ENCODE measurements at places on chromosomes 16 and 17.

DNA sequence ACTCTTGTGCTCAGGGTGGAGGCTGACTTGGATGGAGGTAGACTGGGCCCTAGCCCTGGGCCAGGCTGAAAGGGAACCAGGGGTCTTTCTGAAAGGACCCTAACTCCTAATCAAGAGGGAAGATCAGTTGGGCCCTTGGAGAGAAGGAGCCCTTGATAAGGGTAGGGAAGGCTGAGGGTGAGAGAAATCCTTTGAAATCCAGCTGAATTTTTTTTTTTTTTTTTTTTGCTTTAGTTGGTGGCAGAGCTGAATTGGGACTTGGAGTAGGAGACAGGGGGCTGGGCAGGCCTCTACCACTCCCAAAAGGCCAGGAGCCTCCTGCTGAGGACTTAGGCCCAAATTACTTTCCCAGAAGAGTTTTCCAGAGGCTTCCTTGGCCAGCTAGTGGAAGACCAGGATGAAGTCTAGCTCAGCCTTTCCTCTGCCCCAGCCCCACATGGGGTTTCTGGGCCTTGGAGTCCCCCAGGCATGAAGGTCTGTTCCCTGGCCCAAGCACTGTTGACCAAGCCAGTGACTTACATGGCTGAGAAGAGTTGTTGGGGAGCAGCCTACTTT, 643 bp upstream of the HOXB3 start:
- DNase-seq = no peak

- no peak for DNase-seq
Measured at GRCh38 chr16:10641953-10642949, 52.5 kb downstream of the TEKT5 start.

GRCh38 chr17:81993729-81994592, 16.5 kb downstream of the ASPSCR1 start:
- no peak for DNase-seq

DNA sequence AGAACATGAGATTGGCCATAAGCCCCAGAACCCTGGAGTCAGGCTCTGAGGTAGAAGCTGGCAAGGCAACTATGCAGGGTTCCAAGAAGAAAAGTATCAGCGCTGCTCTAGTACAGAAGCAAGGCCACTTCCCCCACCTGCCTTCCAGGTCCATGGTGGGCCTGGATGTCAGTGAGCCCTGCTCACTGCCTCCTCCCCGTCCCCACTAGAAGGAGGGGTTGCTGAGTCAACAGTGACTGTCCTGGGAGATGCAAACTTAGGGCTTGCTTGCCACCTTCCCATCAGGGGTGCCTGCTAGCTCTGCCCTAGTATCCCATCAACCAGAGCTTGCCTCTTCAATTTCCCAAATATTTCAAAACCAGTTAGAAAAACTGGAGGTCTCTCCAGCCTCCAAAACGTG, 29.6 kb upstream of the SREBF1 start:
- no peak for DNase-seq

GRCh38 chr16:785563-786535, 2.3 kb downstream of the RPUSD1 start:
- peak; percentile 76 for DNase-seq

GRCh38 chr17:79414793-79415211, 196.0 kb downstream of the RBFOX3 start:
- DNase-seq = no peak

DNA sequence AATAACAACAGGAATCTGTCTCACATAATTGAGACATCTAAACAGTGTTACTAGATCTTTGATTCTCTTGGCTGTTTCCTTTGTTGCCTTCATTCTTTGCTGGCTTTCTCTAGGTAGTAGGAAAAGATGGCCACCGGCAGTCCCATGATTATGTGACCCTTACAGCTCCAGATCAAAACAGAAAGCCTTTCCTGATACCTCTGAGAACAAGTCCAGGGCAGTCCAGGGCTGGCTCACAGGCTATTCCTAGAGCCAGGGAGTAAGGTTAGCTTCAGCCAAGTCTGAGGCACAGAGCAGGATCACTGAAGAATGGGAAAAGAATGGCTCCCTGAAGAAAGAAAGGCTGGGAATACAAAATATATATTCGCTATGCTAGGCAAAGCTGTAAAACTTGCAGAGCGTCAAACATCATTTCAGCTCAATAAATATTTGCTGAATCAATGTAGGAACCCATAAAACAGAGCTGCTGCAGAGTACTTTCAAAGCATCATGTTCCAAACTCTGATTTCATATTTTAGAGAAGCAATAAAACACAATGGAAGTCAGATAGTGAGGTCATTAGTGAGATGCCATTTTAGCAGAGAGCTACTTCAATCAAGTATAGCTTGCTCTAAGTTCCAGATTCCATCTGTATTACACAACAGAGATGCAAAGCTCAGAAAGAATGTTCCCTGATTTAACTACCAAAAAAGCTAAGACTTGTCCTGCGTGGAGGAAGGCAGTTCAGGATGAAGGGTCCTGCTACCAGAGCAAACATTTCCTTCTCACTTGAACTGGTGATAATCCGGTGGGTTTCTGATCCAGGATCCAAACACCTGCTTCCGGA, 23.4 kb downstream of the ADAT1 start:
- DNase-seq = no peak

- no peak for DNase-seq
Measured at GRCh38 chr17:47686276-47686635, 7.7 kb upstream of the TBKBP1 start.

- DNase-seq = no peak
Measured at GRCh38 chr16:79062821-79063220, 537.7 kb downstream of the MAF start.

- no peak for DNase-seq
Measured at GRCh38 chr17:70878879-70879278, 709.5 kb downstream of the KCNJ2 start.

DNA sequence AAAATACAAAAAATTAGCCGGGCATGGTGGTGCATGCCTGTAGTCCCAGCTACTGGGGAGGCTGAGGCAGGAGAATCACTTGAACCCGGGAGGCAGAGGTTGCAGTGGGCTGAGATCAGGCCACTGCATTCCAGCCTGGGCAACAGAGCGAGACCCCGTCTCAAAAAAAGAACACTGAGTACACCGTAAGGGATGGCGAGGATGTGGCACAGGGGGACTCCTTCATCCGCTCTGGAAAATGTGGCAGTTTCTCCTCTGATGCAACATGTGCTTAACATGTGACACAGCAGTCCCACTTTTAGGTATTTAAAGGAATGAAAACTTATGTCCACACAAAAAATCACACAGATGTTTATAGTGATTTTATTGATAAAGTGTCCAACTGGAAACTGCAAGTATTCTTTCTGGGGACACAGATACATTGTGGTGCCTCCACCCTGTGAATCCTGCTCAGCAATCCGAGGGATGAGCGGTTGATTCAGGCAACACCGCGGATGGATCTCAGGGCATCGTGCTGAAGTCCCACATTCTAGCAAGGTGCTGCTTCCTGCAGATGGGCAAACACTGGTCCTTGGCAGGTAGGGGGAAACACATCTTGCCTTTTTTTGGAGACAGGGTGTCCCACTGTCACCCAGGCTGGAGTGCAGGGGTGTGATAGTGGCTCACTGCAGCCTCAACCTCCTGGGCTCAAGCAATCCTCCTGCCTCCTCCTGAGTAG, 3.5 kb upstream of the C16orf95 start:
- no peak for DNase-seq

DNA sequence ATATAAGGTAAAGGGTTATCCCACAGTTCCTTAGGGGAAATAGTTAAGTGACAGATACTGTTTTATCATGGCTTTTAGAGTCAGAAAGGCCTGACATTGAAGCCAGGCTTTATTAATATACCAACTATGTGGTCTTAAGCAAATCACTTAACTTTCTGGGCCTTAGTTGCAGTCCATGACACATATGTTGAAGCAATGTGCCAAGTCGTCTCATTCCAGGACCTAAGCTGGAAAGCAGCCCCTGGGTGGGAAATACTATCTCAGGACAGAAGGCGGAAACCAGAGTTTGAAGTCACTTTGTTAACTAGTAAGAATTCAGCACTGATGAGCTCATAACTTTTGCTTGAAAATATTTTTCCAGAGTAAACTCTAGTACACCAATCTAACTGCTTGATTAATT, 80.0 kb downstream of the USP32 start:
- no peak for DNase-seq

DNA sequence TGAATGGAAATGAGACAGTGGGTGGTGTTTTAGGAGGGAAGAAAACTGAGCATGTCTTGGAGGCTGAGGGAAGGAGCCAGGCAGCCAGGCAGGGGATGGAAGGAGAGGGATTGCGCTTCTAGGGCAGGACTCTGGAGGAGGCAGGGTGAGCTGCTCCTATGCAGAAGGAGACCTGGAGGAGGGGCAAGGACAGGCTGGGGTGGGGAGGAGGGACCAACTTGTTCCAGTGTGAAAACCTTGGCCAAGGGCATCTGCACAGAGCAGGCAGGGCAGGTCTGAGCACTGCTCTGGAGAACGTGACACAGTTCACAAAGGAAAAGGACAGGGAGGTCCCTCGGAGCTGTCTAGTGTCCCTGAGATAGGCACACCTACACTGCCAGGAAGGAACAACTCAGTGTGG, 5.5 kb downstream of the GALK1 start:
- DNase-seq = no peak

DNA sequence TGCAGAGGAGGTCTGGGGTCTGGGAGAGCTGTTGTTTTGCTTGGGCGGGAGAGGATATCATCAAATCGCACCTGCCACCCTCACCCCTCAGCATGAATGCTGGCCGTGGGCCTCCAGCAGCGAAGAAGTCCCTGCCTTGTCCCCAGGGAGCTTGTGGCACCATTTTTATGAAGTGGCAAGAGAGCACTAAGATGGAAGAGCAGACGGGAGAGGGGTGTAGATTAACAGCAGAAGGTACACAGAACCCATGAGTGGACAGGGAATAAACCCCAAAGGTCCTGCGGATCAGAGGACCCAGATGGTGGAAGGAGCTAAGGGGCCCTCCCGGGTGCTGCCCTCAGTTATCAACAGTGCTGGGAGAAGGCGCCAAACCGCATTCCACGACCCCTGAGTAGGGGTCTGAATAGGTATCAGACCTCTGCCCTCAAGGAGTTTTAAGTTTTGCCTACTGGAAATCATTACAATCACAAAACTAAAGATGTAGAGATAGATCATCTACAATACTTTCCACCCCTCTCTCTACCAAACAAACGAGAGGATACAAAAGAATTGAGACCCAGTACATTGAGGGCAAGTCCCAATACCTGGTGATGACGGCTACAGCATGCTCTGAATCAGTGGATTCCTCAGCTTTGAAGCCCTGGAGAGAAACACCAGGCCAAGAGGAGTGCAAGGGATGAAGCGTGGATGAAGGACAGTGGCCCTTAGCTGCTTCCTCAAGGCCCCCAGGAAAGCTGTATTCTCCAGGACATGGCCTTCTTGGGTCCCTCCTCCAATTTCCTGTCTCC, 60.2 kb downstream of the CCDC182 start:
- no peak for DNase-seq

DNA sequence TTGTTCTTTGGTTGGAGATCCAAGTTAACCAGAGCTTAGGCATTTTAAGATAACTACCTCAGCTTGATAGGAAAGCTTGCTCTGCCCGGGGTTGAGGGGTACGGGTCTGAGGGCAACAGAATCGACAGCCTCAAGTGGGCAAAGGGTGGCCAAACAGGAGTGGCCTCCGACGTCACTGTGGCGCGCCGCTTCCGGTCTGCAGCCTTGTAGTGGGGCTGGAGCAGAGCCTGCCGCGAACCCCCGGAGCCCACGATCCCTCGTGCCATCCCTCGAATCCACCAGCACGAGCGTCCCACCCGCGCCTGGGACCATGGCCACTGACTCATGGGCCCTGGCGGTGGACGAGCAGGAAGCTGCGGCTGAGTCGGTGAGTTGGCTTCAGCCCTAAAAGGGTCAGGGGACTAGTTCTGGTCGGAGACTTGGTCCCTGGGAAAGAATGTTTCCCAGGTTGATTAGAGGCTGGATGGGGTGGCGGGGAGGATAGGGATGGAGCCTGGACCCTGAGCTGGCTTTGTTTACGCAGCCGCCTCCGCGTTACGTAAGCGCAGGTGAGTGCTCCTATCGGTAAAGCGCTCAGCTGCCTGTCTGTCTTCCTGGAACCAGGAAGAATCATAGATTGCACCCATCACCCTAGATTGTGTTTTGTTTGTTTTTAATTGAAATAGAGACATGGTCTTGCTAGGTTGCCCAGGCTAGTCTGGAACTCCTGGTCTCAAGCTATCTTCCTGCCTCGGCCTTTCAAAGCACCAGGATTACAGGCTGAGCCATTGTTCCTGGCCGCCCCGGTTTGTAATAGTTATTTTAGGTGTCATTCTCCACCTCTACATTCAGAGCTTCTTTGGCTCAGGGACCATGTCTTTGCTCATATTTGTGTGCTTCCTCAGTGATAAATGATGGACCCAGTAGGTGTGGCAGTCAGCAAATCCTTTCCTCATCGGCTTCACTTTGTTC, at the start of gene DDX19B:
Gene DDX19B, plus strand, starts transcription at position 199 of the 951 bp plus-strand sequence. Its CDS starts 112 bp downstream, at position 311.
- peak; percentile 64 for DNase-seq

DNA sequence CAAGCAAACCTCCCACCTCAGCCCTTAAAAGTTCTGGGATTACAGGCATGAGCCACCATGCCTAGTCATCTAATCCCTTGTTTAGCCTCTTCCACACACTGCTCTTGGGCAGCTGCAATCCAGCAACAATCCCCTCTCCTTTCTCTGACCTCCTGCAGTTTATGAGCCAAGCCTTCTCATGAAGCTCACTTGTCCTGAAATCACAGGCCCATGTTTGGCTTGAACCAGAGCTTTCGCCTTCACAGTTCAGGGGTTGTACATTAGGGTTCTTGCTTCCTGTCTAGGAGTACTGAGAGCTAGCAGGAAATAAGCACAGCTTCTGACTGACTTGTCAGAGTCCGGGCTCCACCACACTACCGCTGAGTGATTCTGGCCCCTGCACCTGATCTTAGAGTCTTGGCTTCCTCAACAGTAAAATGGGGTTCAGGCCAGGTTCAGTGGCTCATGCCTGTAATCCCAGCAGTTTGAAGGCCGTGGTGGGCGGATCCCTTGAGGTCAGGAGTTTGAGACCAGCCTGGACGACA, 16.3 kb downstream of the ERAL1 start:
- peak; percentile 21 for DNase-seq

DNA sequence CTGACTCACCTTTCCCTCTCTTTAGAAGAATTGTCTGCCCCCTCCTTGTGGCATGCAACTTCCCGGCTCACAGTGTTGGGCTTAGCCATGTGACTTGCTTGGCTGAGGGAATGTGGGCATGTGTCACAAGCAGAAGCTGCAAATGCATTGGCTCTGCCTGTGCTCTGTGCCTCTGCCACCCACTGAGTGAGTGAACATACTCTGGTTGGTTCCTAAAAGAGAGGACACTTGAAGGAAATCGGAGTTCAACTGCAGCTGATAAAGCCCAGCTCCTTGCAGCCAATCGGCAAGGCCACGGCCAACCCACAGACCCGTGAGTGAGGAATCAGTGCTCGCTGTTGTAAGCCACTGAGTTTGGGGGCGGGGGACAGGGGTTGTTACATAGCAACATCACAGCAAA, 10.9 kb upstream of the GINS2 start:
- DNase-seq = no peak

DNA sequence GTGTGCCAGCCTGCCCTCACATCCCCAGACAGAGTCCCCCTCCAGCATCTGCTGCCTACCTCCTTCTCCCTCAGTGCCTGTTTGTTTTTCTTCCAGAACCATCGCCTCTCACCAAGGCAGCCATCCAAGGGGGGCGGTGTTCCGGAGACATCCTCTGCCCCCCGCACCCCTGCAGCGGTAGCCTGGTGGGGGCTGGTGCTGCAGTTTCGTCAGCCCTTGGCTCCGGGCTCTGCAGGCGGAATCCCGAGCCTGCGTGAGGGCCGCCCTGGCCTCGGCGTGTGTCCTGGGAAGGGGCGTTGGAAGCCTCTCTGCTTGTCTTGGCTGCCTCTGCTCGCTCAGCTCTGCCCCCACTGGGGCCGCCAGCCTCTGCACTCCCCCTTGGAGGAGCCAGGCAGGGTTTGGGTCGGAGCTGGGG, 126.0 kb upstream of the CIBAR2 start:
- no peak for DNase-seq

Data from activated naive CD4-positive, alpha-beta T cell treated with Interleukin-2 at 50 U/mL for 16 hours (primary cell).